ENCODE measurements at places on chromosomes 11 and 22.

- peak; percentile 76 for DNase-seq
Measured at GRCh38 chr11:123061403-123062157, at the start of gene HSPA8. HSPA8 (minus strand) TSS chr11:123062136; CDS start chr11:123061324, 812 bp downstream.

- no peak for DNase-seq
Measured at GRCh38 chr11:70000228-70000627, 77.9 kb upstream of the ANO1 start.

- no peak for DNase-seq
Measured at GRCh38 chr22:45007391-45008185, 2.2 kb downstream of the PHF21B start.

DNA sequence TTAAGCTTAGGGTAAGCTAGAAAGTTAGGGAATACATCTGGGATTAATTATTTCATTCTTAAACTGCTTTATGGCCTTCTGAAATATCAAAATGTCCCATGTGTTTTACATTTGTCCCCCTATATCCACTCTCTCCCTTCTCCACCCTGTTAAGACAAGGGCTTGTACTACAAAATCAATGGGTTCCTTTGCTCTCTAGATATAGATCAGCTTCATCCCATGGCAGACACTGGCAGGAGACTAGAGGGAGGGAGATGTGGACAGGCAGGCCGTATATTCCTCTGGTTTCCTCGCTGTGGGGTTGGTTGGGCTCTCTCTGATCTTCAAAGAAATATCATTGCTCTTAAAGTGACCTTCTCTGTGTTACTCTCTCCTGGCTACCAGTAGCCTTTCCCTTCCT lies 1281.0 kb downstream of the LRRC4C start:
- DNase-seq: no peak

DNA sequence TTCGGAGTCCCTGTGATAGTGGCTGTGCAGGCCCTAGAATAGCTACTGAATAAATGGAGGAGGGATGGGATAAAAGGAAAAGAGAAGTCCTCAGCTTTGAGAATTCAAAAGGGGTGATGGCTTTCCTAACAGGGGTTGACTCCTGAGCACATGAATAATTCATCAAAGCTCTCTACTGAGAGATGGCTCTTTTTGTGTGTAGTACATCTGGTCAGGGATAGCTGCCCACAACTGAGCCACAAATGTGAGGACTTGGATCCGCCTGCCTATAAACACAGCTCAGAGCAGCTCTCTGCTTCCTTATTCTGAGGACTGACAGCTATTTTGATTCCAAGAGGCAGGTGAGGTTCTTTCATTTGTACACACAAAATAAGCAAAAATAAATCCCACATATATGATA lies 82.3 kb downstream of the USP35 start:
- no peak for DNase-seq

DNA sequence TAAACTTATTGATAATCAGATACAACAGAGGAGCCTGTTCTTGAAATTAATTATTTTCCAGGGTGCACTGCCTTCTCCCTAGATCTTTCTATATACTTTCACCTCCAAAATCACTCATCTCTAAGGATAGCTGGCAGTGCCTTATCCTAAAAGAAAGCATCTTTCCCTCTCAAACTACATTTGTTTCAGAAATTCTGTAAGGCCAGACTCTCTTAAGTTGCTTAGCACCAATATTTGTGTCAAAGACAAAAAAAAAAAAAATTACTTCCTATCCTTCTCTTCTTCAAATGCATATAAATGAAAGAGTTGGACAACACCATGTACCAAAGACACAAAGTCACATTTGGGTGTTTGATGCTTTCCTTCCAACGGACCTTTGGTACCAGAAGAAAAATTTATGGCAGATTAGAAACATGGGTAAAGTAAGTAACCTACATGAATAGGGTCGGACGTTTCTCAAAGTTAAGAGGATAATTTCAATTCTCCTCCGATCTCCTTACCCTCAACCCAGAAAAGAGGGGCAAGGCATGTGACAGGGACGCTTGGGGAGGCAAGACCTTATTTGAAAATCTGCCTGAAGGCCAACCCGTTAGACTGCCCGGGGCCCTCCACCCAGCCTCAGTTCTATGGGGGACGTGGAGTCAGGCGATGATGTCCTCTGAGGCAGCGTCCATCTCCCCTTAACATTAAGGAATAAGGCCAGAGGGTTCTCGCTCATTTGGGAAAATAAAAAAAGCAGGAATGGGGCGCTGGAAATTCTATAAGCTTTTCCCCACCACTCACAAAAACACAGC lies 66.3 kb downstream of the ETS1 start:
- DNase-seq: no peak

DNA sequence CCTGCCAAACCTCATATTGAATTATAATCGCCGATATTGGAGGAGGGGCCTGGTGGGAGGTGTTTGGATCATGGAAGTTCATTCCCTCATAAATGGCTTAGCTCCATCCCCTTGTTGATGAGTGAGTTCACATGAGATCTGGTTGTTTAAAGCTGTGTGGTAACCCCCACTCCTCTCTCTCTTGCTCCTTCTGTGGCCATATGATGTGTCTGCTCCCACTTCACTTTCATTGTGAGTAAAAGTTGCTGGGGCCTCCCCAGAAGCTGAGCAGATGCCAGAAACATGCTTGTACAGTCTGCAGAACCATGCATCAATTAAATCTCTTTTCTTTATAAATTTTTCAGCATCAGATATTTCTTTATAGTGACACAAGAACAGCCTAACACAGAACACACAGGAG lies 929.0 kb upstream of the FAT3 start:
- no peak for DNase-seq

GRCh38 chr11:130782361-130783222 lies 133.7 kb downstream of the SNX19 start:
- DNase-seq: no peak

DNA sequence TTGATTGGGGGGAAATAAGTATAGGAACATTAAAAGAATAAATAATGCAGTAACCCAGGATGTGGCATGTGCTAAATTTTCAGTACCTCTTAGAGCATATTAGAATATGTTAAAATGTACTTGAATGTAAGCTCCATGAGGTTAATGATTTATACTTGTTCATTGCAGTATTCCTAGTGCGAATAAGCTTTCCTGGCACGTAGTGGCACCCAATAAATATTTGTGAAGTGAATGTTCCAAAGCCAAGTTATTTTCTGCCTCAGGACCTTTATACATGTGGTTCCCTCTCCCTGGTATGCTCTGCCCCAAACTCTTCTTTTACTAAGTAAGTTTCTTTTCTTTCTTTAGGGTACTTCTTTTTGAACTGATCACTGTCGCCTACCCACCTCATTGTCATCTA lies 118.8 kb downstream of the DBX1 start:
- DNase-seq: no peak

GRCh38 chr11:48063424-48063978 lies 83.1 kb downstream of the PTPRJ start:
- DNase-seq: no peak

GRCh38 chr11:1277936-1278512 lies 31.4 kb downstream of the TOLLIP start:
- no peak for DNase-seq

DNA sequence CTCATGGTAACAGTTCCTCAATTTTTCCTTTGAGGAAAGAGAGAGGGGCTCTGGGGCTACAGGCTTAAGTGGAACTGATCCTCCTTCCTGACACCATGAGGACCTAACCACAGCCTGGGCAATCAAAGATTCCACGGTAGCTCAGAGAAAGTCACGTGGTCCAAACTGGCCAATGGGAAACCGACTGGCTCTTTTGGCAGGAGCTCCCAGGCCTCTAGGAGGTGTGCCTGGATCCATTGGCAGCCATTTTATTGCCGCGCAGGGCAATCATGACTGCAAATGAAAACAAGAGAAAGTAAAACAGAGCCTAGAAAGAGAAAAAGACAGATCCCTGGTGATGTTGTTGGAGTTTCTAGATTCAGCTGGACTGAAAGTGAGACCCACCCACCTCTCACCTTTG lies 27.3 kb upstream of the ASPHD2 start:
- no peak for DNase-seq

DNA sequence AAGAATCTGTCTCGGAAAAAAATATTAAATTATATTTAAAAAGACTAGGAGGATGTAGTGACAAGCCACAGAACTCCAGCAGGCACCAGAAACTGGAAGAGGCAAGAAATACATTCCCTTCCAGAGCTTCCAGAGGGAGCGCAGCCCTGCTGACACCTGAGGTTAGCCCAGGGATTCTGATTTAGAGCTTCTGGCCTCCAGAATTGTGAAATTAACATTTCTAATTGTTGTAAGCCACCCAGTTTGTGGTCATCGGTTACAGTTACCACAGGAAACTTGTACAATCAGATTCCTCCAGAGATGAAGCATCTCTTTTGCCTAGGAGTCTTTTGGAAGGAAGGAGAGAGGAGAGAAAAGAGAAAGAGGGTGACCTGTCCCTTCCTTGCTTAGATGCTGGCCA lies 6.4 kb upstream of the UBASH3B start:
- no peak for DNase-seq

GRCh38 chr11:72308226-72309073 lies 64.5 kb upstream of the PHOX2A start:
- DNase-seq: no peak

DNA sequence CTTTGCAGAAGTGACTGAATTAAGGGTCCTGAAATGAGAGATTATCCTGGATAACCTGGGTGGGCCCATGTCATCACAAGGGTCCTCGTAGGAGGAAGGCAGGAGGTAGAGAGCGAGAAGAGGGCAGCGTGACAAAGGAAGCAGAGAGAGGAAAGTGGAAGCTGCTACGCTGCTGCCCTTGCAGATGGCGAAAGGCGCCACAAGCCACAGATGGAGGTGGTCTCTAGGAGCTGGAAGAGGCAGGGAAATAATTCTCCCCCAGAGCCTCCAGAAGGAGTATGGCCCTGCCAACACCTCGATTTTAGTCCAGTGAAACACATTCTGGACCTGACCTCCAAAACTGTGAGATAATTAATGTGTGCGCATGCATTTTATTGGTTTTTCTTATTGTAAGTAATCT lies 13.4 kb downstream of the TMEM184B start:
- no peak for DNase-seq

GRCh38 chr11:46918083-46918787 lies at the start of gene LRP4:
LRP4 (minus strand) TSS chr11:46918550; CDS start chr11:46918379, 171 bp downstream.
- peak; percentile 44 for DNase-seq

- DNase-seq: no peak
Measured at GRCh38 chr11:107224836-107225235, 206.6 kb upstream of the GUCY1A2 start.

DNA sequence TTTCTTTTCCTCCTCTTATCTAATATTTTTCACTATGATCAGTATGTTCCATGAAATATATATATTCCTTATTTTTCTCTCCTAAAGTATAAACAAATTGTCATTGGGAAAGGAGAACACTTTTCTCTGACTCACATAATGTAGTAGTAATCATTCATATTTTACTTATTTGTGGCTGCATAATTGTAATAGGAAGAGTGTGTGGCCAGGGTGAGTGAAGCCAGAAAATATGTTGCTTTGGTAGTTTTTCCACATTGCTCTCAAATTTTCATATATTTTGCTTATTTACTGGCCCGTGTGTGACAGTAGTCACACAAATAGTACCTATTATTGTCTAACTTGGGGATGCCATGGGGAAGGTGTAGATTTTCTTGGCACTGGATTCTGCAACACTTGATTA lies 172.1 kb downstream of the DYNC2H1 start:
- no peak for DNase-seq

DNA sequence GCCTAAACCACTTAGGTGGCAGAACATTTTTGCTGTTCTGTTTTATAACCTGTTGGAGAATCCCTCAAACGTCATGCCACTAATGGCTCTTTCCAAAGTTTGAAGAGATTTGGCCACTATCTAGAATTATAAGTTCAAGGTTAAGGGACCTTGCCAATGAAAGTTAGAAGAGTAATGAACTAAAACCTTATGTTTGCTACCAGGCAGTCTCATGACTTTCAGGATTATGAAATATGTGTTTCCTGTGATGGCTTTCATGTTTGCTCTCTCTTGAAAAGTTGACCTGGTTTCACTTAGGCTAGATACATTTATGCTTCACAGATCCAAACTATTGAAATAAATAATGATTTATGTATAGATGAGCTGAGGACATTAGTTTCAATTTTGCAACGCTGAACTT lies 340.0 kb downstream of the LRRC4C start:
- DNase-seq: no peak

DNA sequence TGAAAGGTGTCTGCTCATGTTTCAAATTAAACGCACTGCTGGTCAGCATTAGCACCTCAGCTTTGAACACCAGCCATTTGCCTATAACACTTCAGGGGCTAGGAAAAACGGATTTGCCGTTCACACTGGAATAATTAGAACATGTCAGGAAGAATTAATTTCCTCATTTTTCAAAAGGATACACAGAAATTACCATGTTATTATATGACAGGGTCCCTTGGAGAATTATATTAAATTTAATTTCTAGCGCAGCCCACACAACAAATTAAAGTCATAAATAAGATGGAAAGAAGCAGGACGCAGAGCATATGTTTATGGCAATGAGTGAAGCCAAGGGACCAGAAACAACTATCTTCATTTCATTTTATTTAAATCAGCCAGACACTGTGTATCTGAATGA lies 83.8 kb upstream of the SOX6 start:
- no peak for DNase-seq

GRCh38 chr11:126711977-126712625 lies 288.5 kb downstream of the KIRREL3 start:
- DNase-seq: no peak

GRCh38 chr11:74004759-74005615 lies 3.9 kb downstream of the UCP3 start:
- peak; percentile 57 for DNase-seq

Data from stimulated activated CD4-positive, alpha-beta T cell treated with anti-CD3 and anti-CD28 coated beads, TNF-alpha, amount 100 ng/mL, for 24 hours (primary cell).